Choroid plexus epithelial cell (primary cell): ENCODE measurements at places on chromosomes 5 and 9.

GRCh38 chr5:114734238-114734637 lies 372.4 kb downstream of the KCNN2 start:
- no peak for DNase-seq

- DNase-seq, result no peak
Measured at GRCh38 chr9:93232388-93232960, 48.5 kb downstream of the WNK2 start.

- no peak for DNase-seq
Measured at GRCh38 chr5:117204926-117205869, 630.6 kb upstream of the SEMA6A start.

DNA sequence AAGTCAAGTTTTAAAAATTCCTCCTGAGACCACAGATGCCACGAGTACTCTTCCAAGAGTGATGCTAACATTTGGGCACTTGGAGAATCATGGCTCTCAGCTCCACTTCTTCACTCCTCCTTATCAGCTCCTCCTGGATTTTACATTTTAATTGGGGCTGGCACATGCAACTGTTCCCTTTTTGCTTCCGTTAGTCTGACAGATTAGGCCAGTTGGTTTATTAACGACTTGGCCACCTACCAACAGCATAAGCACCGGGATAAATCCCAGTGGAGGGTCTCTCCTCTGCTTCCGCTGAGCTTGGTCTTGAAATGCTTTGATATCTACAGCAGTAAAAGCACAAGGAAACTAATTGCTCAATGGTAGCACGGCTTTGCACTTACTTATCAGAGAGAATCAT lies 134.6 kb upstream of the RASEF start:
- no peak for DNase-seq

DNA sequence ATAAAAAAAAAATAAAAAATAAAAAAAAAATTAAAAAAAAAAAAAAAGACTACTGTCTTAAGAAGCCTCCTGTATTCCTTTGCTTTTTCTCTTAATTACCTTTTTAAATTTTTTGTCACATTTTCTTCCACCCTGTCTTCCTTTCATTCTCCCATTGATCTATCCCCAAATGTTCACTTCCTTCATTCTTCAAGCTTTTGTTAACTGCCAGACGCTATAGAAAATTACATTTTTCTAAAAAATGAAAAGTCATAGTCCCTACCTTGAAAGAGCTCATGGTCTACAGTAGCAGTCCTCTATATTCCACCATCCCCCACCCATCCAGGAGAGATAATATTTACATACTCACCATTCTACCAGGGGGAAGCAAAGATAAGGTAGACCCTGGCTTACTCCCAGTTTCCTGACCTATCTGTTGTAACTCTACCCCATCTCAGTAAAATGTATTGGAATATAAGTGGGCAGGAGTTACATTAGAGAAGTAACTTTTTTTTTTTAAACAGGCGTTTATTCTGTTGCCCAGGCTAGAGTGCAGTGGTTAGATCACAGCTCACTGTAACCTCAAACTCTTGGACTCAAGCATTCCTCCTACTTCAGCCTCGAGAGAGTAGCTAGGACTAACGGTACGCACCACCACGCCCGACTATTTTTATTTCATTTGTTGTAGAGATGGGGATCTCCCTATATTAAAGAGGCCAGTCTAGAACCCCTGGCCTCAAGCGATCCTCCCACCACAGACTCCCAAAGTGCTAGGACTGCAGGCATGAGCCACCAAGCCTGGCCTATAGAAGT lies 3.8 kb upstream of the PRKAA1 start:
- DNase-seq, result no peak

GRCh38 chr5:127428748-127429147 lies 88.7 kb upstream of the PRRC1 start:
- DNase-seq, result no peak

- peak; percentile 23 for DNase-seq
Measured at GRCh38 chr9:121675969-121676822, 24.8 kb downstream of the DAB2IP start.

DNA sequence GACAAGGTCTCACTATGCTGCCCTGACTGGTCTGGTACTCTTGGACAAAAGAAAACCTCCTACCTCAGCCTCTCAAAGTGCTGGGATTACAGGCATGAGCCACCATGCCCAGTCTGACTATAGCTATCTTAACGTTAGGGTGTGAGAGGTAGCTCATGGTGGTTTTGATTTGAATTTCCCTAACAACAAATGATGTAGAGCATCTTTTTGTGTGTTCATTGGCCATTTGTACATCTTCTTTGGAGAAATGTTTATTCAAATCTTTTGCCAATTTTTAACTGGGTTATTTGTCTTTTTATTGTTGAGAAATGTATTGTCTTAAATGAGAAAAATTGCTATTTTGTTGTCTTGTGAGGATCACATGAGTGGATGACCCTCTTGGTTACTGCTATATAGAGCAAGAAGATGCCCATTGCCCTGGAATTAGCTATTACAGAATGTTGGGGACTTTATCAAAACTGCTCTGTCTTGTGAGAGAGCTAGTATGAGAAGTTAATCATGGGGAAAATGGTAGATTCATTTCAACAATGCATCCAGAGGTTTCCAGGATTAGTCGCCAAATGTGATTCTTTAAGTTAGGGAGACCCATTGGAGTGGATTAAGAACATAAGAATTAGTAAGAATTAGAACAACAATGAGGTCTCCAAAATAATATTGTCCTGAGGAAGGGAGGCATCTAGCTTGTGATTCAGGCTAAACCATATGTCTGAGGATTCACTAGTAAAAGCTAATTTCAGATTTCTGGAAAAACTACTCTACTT lies 124.3 kb upstream of the MOCS2 start:
- peak; percentile 9 for DNase-seq

DNA sequence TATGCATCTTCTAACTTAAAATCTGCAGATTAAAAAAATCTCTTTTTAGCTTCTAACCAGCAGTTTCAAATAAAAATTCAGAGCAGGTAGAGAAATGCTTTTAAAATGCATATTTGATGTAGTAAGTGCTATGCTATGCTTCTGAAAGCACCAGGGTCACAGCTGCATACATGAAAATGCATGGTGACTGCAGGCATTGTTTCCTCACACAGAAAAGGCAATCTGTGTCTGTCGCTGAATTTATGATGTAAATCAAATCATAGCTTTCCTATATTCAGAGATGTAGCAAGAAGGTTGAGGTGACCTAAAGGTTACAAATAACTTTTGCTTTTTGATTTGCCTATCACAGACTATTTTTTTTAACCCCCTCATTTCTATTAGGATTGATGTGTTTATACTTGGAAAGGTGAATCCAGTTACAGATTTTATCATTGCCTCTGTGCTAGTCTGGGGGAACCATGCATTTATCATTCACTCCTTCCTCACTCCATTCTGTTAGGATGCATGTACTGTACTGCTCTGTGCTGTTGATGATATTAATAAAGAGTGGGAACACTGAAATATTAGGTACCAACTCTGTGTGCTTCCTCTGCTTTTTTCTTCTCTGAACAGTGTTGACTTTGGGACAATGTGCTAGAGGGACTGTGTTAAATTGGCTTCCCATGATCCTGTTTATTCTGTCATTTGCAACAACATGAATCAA lies 65.6 kb downstream of the FOCAD start:
- DNase-seq, result no peak

DNA sequence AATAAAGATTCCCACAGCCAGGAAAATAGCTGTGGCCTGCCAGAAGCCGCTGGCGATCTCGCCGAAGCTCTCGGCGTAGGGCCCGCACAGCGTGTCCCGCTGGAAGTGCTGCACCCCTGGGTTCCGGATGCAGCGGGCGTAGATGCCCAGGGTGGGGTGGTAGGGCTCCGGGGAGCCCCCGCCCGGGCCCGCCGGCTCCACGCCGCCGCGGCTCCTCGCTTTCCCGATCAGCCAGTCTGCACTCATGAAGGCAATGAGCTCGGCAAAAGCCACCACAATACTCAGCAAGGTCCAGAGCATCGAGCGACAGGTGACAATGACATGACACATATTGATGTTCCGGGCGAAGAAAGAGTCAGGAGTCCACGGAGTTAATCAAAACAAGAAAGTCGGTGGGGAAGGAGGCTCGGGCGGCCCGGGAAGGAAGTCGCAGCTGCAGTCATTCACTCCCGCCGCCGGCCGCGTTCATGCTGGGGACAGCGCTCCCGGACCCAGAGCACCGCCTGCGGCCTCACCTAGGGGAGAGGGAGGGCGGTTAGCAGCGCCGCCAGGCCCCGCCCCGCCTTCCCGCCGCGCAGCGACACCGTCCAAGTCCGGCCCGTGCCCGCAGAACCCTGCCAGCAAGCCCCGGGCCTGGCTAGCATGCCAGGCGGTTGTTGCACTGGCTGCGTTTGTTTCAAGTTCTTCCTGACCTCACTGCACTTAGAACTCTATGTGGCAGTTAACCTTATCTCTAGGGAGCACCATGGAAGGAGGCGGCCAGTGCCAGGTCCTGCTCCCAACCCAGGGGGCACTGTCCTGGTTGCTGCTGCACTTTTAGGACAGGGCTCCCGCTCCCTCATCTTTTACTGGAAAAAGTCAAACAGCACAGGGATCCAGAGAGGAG lies 138.4 kb downstream of the LHFPL2 start:
- no peak for DNase-seq

- DNase-seq, result no peak
Measured at GRCh38 chr9:2385746-2386145, 235.8 kb upstream of the VLDLR start.

- DNase-seq, result peak; percentile 11
Measured at GRCh38 chr5:10885026-10885425, 124.0 kb upstream of the DAP start.

- DNase-seq, result no peak
Measured at GRCh38 chr5:130280528-130281217, 376.4 kb downstream of the CHSY3 start.
